GM03348 (cell line): ENCODE measurements at places on chromosomes 7 and 10.
A peak's percentile ranks its signal among the peaks of the same experiment; 100 is the strongest.

DNA sequence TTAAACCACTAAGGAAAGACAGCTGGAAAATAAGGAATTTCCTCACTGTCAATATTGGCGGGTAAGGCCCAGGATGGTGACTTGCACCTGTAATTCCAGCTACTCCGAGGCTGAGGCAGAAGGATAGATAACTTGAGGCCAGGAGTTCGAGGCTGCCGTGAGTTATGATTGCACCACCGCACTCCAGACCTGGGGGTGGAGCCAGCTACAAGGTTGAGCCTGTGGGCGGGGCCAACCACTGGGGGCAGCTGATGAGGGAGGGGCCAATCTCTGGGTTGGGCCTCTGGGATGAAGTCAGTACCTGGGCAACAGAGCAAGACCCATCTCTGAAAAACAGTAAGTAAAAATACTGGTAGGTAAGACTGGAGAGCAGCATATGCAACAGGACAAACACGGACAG, 80.1 kb upstream of the ADO start:
- DNase-seq, result no peak

DNA sequence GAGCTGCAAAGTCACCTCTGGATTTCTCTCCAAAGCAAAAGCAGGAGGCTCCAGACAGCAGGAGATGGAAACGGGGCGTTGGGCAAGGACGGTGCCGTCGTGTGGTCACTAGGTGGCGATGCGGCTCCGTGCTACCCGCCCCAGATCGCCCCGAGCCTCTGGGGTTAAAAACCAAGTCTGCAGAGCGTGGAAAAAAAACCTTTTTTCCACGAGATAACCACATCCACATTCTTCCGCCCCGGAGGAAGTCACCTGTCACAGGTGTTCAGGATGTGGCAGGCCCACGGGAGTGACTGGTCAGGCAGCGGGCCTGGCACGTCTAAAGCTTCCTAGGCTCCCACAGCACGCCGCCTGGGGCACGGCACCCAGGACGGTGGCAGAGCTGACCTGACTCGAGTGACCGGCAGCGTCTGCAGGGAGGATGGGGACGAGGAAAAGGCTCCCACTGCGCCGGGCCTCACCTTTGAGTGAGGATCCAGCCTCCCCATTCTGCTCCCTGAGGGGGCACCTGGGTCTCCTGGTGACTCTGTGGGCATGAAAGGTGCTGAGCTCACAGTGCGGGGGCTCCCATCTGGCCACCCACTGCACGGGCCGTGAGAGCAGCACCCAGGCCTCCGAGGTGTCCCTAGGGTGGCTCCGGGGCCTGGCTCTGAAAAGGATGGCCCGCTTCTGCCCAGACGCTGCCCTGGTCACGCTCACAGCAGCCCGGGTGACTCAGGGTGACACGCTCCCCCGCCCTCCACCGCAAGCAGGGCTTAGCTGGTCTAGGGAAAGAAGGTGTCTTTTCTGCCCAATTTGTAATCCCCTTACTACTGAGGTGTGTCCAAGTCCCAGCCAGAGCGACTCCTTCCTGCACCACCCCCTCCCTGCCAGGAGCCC, 71.3 kb upstream of the TNRC18 start:
- DNase-seq, result peak; percentile 92

DNA sequence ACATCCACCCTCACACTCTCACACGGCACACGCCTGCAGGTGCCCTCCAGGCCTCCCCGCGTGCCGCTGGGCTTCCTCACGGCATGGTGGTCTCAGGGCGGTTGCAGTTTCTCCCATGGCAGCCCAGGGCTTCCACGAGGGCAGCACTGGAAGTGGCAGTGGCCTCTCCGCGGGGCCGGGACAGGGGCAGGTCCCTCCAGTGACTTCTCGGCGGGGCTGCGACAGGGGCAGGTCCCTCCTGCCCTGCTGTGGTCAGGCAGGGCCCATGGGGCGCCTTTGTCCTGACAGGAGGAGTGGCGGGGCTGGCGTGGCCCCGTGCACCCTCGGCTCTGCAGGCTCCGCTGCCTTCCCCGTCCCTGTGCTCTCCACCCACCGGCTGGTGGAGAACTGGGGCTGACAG, 19.0 kb downstream of the PWWP2B start:
- DNase-seq, result no peak

- no peak for DNase-seq
Measured at GRCh38 chr10:124597846-124598165, 136.2 kb downstream of the LHPP start.

DNA sequence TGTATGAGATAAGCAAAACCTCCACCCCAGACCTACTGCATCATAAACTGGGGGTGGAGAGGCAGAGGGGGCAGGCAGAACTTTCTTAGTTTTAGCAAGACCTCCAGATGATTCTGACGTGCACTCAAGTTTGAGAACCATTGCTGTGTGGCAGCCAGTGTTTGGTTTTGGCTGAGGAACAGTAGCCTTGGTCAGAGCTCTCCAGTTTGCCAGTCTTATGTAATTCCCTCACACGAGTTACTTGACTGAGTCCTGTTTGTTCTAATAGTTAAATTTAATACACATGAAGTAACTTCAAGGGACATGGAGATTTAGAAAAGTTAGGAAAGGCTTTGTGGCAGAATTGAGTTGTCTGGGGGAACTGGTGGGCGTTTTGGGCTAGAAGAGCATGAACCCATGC, 38.5 kb downstream of the GARS1 start:
- no peak for DNase-seq

- no peak for DNase-seq
Measured at GRCh38 chr7:95427914-95428516, 6.8 kb downstream of the PON2 start.

DNA sequence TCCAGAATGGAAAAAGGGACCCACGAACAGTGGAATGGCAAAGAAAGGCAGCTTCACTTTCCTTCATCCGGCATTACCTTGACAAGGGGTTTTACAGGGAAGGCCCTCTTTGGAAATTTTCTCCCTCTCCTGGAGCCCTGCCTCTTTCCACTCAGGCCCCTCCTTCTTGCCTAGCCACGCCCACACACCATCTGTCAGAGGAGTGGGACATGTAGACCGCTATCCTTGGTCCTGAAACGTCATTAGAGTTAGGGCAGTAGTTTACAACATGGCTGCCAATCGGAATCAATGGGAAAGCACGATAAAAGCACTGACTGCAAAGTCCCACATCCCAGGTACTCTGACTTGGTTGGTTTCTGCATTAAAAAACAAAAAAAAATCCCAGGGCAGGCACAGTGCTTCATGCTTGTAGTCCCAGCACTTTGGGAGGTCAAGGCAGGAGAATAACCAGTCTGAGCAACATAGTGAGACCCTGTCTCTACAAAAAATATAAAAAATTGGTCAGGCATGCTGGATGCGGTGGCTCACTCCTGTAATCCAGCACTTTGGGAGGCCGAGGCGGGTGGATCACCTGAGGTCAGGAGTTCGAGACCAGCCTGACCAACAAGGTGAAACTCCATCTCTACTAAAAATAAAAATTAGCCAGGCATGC, 96.4 kb downstream of the MARCHF5 start:
- DNase-seq, result peak; percentile 68

- no peak for DNase-seq
Measured at GRCh38 chr10:3010334-3010733, 57.0 kb upstream of the PFKP start.

- DNase-seq, result peak; percentile 29
Measured at GRCh38 chr7:25124465-25125136, 459 bp downstream of the CYCS start.

DNA sequence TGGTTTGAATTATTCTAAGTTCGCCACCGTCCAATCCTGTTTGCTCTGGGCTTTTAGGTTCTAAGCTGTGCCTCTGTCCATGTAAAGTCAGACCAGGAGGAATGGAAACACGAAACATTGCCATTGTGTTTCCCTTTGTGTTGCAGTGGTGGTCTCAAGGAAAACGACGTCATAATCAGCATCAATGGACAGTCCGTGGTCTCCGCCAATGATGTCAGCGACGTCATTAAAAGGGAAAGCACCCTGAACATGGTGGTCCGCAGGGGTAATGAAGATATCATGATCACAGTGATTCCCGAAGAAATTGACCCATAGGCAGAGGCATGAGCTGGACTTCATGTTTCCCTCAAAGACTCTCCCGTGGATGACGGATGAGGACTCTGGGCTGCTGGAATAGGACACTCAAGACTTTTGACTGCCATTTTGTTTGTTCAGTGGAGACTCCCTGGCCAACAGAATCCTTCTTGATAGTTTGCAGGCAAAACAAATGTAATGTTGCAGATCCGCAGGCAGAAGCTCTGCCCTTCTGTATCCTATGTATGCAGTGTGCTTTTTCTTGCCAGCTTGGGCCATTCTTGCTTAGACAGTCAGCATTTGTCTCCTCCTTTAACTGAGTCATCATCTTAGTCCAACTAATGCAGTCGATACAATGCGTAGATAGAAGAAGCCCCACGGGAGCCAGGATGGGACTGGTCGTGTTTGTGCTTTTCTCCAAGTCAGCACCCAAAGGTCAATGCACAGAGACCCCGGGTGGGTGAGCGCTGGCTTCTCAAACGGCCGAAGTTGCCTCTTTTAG, 46.3 kb upstream of the DMBT1 start:
- DNase-seq, result no peak

- DNase-seq, result no peak
Measured at GRCh38 chr7:98051118-98051744, 55.4 kb upstream of the LMTK2 start.

DNA sequence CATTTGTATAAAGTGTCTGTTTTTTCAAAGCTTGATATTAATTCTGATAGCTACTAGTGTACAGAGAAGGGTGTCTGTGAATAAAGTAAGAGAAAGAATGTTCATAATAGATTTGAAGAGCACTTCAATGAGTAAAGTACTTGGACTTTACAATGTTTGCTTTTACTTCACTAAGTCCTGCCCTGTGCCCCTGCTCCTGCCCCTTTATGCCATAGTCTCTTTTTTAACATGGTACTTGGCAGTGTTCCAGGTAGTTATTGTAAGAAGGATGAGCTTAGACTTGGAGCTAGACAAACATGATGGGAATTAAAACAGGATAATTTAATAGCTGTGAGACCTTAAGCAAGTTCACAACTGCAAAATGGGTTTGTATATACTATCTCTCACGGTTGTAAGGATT, 41.0 kb downstream of the ZEB1 start:
- DNase-seq, result no peak

GRCh38 chr10:128064108-128064969, 61.9 kb downstream of the MKI67 start:
- DNase-seq, result peak; percentile 85

DNA sequence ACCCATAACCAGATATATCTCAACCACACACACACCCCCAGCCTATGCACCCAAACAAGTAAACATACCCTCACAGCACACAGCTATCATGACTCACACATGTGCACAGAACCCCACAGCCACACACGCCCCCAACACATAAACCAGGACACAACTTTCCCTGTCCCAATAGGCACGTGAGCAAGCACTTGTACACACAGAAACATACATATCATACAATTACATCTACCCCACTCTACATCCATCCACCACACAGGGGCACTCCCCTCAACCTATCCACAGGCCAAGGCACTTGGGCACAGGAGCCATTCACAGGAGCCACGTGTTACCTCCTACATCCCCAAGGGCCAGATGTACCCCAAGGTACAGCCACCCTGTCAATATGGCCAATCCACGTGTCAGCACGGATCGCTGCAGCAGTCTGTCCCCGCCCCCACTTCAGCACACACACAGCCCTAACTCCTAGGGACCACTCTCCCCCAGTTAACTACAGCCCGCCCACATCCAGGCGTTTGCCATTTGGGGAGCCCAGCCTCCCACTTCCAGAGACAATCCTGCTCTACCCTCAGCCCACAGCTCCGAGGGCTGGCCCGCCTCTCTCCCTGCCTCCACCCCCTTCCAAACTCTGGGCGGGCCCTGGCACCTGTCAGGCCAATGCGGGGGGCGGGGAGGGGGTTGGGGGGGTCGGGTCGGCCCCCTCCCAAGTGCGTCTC, 163.5 kb downstream of the SH3PXD2A start:
- no peak for DNase-seq

DNA sequence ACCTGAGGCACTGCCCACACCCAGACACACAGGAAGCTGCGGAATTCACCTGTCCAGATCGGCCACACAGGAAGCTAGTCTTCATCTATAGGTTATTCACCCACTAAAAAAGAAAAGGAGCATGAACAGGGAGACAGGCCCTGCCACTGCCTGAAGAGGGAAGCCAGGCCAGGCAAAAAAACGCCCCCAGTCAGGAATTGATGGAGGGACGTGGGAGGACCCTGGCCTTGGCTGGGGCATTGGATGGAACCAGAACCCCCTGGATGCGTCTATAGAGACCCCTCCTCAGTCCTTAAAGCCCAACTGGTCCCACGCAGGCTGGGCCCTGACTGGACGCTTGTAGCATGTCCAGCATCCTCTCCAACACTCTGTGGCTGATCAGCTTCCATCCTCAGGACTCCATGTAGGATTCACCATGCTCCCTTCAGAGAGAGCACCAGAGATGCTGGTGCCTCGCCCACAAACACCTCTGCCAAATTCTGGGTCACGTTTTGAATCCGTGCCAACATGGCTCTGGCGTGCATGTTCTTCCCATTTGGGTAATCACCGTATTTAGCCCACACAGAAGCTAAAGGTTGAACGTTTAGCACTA, 259.3 kb upstream of the TCERG1L start:
- no peak for DNase-seq

GRCh38 chr10:130631142-130632096, 495.2 kb downstream of the GLRX3 start:
- no peak for DNase-seq

DNA sequence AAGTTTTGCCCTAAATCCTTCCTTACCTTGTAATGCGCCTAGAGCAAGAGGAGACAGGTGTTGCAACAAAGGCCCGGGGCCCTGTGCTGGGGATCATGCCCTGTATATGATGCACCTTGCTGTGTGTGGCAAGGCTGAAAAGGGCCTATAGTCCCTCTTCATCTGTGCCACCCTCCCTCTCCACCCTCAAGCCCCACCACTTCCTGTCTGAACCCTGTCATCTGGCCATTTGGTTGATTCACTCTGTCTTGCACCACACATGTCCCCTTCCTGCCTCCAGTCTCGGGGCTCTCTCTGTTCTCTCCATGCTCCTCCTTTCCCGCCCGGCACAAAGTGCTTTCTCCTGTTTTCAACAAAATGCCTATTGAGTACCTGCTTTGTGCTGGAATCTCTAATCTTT, 11.5 kb upstream of the MALSU1 start:
- DNase-seq, result no peak

GRCh38 chr10:26221541-26221940, 5.0 kb downstream of the GAD2 start:
- DNase-seq, result no peak

- DNase-seq, result no peak
Measured at GRCh38 chr7:138477581-138477980, 17.5 kb downstream of the TRIM24 start.

- no peak for DNase-seq
Measured at GRCh38 chr7:156487811-156488533, 152.6 kb upstream of the RNF32 start.

DNA sequence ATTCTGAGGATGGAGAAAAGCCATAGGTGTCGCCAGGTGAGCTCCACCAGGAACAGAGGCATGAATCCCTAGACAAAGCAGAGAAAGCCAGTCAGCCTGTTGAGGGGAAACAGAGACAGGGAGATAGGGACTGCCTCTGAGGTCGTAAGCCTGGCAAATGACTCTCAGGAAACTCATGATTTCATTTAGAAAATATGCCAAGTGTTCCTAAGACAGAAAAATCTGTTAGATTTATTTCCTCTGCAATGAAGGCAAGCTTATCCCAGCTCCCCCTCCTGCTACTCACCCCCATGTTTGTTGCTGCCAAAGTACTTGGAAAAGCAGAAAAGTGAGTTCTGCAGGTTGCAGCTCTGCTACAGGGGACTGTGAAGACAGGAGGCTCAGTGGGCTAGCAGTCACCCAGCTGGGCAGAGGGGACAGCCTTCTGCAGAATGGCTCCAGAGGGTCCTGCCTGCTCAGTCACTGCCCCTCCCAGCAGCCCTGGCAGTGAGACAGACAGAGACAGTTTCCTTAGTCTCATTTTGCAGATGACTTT, 184.3 kb downstream of the ADRA2A start:
- DNase-seq, result peak; percentile 38

GRCh38 chr10:47043928-47044538, 132.8 kb downstream of the PTPN20 start:
- no peak for DNase-seq
